ENCODE measurements at places on chromosomes 2 and 18.

- no peak for DNase-seq
Observed at GRCh38 chr2:203913947-203914346, 22.6 kb upstream of the ICOS start.

- DNase-seq = no peak
Observed at GRCh38 chr2:71878626-71879508, 268.8 kb downstream of the CYP26B1 start.

DNA sequence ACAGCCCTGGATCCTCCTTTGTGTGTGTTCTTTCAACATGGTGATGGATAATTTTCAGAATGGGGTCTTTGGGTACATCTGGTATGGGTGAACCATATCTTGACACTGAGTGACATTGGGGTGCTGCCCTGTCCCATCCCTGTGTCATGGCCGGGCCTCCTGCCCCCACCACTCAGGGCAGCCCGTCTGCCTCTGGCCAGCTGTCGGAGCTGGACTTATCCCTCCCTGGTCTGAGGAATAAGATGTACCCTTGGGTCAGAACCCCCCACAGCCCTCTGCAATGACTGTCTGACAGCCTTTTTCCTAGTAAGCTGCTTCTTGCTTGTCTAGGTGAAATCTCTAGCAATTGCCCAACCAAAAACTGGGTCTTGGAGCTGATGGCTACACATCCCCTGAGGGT lies 142.9 kb downstream of the SH3RF3 start:
- no peak for DNase-seq

DNA sequence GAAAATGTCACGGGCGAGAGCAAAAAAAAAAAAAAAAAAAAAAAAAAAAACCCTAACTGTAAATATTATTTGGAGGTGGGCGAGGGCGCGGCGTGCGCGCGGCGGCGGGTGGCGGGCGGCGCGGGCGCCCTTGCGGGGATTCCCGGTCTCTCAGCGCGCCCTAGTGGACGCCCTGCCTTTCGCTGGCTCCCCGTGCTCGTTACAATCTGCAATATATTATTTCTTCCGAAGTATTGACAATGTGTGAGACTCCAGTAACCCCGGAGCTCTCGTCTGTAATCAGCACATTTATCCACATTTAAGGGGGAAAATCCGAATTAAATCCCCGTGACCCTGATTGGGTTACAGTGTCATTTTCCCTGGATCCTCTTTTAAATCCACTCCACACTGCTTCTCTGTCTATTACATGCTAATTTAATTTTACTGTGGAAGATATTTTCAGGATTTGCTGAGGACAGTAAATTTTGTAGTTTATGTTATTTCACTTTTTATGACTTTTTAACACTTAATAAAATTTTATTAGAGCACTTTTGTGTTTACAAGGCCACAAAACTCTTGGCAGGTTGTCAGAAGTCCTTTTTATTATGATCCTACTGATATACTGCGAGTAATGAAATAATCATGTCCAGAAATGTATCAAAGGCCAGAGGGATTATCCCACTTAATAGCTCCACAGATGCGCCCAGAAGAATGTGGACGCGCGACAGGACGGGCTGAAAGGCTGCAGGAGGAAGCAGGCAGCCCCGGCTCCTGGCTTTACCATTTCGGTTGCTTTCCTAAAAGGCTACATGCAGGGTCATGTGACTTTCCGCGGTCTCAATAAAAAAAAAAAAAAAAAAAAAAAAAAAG lies 369.1 kb downstream of the MTX2 start:
- peak; percentile 30 for DNase-seq

GRCh38 chr2:151833984-151834383 lies 5.8 kb upstream of the ARL5A start:
- no peak for DNase-seq

DNA sequence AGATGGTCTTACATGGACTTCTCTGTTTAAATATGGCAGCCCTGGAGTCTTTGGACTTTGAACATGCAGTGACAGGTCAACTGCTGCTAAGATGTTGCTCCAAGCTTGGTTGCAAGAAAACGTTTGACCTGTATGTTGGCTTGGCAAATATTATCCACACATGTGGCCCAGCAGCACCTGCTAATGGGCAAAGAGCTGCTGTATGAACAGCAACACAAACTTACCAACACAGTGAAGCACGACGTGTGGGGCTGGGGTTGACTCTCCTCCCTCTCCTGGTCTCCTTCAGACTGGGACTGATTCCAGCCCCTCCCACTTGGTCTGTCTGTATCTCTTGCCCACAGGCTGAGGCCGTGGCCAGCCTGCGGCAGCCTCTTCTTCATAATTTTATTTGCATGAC lies 3.8 kb downstream of the KCNE4 start:
- no peak for DNase-seq

DNA sequence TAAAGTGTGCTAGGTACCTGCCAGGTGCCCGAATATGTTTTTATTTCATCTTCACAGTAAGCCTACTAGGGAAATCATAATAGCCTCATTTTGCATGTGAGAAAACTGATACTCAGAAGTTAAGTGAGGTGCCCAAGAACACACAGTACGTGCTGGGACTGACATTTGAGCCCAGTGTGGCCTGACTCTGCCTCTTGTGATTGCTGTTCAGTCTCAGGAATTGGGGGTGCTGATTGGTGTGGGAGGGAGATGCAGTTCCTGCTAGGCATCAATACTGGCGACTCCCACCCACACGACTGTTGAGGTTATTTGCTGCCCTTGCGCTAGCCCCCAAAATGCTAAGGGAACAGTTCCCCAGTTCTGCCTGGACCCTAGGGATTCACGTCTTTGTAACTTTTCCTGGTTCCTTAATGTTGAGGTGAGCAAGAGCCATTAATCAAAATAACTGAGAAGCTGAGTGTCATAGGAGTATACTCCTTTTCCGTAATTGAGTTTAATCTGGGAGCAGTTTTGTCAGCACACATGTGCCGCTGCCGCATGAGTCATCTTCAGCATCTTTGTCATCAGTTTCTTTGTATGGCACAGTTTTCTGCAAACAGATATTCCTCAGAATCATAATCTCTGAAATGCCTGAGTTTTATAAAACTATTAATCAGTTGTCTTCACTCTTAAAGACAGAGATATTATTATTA lies 120.7 kb downstream of the NCK2 start:
- DNase-seq = no peak

DNA sequence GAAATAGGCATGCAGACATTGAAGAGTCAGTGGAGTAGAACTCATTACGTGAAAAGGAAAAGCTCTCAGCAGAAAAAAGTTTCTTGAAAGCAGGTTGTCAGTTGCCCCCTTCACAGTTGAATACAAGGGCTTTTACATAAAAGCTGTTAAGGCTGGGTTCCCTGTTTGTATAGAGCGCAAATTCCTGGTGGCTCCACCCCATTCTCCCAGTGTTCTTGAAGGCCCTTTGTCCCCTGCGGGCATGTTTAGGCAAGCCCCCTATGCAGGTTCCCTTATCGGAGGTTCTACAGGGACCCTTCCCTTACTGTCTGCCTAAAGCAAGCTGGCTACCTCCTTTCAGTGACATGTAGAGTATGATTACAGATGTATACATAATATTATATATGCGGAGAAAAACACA lies 497.2 kb upstream of the SYT4 start:
- no peak for DNase-seq

- no peak for DNase-seq
Observed at GRCh38 chr2:15619510-15619909, 27.8 kb downstream of the DDX1 start.

DNA sequence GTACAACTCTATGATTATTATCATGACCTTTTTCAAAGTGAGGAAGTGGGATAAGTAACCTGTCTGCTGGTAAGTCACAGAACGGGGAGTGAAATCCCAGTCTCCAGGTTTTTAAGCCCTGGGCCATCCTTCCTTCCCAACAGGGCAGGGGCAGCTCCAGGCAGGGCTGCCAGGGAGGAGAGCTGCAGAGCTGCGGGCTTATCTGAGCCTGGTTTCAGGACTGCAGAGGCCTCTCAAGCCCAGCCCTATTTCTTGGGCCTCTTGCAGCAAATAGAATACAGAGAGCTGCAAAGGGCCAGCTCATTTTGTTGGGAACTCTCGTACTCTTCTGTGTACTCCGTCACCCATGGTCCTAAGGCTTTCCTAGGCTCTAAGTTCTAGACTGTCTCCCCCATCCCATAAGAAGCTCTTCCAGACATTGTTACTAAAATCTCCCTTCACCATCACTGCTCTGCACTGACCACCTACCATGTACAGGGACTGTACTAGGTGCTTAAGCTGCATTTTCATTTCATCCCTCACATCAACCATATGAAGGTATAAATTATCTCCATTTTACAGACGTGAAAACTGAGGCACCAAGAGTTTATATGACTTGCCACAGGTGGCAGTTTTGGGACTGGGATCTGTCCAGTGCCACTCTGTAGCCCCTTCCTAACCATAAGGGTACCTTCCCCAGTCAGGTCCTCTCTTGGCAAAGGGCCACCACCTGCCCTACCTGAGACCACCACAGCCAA lies 3.1 kb downstream of the RAB11FIP5 start:
- no peak for DNase-seq

GRCh38 chr2:217685255-217685605 lies 317.6 kb downstream of the TNS1 start:
- DNase-seq = no peak

DNA sequence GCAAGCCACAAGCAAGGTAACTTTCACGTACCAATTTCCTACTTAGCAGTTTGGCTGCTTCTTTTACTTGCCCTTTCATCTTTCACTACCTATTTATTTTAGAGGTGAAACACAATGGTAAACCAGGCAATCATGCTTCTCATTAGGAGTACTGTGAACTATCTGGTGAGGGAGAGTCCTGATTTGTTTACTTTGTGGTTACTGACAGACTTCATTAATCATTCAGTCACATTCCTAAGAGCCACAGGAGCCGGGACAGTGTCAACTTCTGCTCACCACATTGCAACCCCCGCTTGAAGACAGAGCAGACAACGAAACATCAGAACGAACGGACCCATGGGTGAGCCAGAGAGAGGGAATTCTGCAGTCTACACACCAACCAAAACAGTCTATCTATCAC lies 28.8 kb downstream of the TUBB6 start:
- DNase-seq = no peak

GRCh38 chr2:119123389-119123788 lies 35.2 kb downstream of the C1QL2 start:
- no peak for DNase-seq

- no peak for DNase-seq
Observed at GRCh38 chr18:63892566-63892965, 5.1 kb downstream of the SERPINB2 start.

DNA sequence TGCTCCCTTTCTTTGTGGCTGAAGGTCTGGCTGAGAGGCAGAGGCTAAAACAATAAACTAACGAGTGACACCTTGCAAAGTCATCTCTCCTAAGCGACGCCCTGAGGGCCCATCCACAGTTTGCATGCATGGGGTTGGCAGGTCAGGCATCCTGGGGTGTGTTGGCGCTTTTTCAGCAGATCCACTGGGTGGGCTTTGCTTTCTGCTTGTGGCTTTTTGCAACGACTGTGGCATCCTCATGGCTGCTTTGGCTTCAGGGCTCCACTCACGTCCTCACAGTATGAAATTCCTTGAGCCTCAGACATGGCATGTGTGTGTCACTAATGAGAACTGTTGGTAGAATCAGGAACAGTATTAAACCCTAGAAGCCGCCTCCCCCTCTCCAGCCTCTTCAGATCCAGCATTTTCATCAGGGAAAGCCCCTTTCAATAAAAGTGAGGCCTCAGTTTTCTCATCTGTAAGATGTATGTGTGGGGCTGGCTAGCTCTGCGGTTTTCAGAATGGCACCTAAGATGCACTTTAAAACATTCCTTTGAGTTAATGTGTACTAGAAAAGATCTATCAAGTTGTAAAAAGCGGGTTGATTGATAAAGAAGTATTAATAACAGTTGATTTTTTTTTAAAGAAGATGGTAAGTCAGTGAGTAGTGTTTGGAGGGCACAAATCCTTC lies 72.5 kb downstream of the SH3BP4 start:
- DNase-seq = no peak

DNA sequence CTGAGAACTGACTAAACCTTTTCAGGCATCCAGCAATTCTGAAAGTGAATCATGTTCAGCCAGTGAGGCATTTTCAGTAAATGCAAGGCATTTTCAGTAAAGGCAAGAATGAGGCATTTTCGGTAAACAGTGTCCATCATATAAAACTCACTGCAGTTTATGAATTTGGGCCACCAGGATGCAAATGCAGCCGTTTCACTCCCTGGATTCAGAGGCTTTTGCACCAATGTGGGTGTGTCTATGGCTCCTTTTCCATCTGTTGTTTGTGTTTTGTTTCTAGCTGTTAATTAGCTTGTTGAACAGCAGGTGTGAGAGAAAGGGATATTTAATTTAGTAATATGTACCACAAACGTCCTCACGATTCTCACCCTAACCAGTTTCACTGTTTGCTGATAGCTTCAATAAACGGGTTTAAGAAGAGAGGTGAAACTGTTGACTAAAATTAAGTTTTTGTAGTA lies 116.3 kb upstream of the PGAP1 start:
- DNase-seq = no peak

GRCh38 chr18:7575465-7576028 lies 8.4 kb downstream of the PTPRM start:
- no peak for DNase-seq

- DNase-seq = no peak
Observed at GRCh38 chr18:38642711-38643110, 1077.1 kb upstream of the CELF4 start.

DNA sequence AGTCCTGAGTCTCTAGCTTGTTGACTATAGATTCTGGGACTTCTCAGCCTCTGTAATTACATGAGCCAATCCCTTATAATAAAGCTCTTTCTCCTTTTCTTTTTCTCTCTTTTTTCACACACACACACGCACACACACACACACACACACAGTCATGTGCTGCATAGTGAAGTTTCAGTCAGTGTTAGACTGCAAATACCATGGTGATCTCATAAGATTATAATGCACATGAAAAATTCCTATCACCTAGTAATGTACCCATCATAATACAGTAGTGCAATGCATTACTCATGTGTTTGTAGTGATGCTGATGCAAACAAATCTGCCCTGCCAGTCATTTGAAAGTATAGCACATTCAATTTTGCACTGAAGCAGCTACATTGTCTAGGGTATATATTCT lies 558.2 kb downstream of the SUCLG1 start:
- no peak for DNase-seq

DNA sequence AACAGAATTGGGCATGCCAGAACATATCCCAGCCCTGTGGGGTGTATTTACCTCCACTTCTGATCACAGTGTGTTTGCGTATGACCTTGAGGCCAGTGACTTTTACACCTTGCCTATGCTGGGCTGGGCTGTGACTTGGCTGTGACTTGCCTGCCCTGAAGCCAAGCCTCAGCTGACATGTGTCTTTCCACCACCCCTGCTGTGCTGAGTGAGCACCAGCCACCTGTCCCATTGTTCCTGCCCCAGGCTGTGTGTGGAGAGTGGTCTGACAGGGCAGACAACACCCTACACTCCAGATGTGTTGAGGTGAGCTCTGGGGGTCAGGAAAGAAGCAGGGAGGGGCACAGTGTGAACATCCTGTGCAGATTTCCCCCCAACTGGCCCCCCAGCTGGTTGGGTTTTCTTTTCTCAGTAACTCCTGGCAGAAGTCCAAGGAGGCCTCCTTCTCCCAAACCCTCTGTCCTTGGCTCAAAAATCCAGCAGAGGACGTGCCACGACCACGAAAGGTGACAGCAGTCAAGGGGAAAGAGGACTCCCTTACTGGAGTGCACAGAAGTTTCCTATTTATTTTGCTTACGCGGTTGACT lies 5.1 kb upstream of the STEAP3 start:
- no peak for DNase-seq

Measured in stimulated activated CD4-positive, alpha-beta T cell treated with anti-CD3 and anti-CD28 coated beads, Interleukin-2, amount 100 ng/mL, for 4 hours (primary cell).